Activated CD4-positive, alpha-beta memory T cell treated with anti-CD3 and anti-CD28 coated beads for 36 hours (primary cell): ENCODE measurements at places on chromosomes 4 and X. TPM values are rescaled to one million over a fixed set of nuclear protein-coding genes. Genes with fewer than 3 reads are reported as not detected.
A peak's percentile ranks its signal among the peaks of the same experiment; 100 is the strongest.

Gene CXorf65
- total RNA-seq, result 12.6 TPM

Gene SPON2
- 9.5 TPM for total RNA-seq

Gene MAGEA11
- total RNA-seq, result not detected

Gene TMEM47
- not detected for total RNA-seq

Gene LARP1B
- 25.5 TPM for total RNA-seq

Gene DCTD
- total RNA-seq, result 115 TPM

Gene MAML3
- total RNA-seq, result 0.76 TPM

Gene FGF2
- total RNA-seq, result 0.56 TPM

Gene CABS1
- not detected for total RNA-seq

Gene PLAC1
- not detected for total RNA-seq

Gene EMCN
- not detected for total RNA-seq

Gene PNMA6F
- not detected for total RNA-seq

Gene CLDN34
- total RNA-seq, result not detected

Gene SORBS2
- total RNA-seq, result not detected

Gene TRIM61
- 1.0 TPM for total RNA-seq

Gene GC
- total RNA-seq, result not detected

GRCh38 chr4:38532908-38533499 lies 131.0 kb upstream of the KLF3 start:
- DNase-seq, result no peak

DNA sequence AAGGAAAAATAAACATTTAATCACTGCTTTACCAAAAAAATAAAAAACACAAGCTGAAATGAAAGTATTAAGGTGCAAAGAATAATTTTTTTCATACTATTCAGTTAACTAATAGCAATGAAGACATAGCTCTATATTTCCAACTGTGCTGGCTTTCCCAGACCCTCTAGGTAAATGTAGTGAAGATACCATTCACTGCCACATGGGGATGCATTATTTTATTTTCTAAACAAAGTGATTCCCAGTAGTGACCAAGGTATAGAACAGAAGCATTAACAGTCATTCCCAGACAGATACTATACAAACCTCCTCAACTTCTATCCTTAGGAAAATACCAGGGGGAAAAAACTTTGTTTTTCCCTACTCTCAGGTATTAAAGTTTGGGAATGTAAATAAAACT lies 39.4 kb downstream of the ANTXR2 start:
- DNase-seq, result no peak

GRCh38 chr4:54439831-54440243 lies 210.7 kb downstream of the PDGFRA start:
- no peak for DNase-seq

GRCh38 chr4:152735396-152735859 lies 44.1 kb downstream of the TIGD4 start:
- no peak for DNase-seq

GRCh38 chr4:87608229-87608628 lies at the start of gene DSPP:
Gene DSPP (plus strand): TSS chr4:87608529. CDS start chr4:87610909, 2,380 bp downstream.
- no peak for DNase-seq

DNA sequence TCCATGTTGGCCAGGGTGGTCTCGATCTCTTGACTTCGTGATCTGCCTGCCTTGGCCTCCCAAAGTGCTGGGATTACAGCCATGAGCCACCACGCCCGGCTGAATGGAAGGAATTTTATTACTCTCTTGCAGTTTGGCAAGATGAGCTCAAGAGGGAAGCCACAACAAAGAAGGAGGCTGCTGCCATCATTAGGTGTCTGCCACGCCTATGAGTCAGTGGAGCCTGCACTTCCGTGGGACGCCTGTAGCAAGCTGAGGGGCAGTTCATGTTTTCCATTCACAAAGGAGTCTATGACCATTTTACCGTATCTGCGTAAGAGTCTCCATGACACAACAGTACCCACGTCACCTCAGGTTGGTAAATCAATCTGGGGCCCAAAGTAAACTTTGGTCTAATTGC lies 51.2 kb upstream of the CHRNA9 start:
- DNase-seq, result peak; percentile 92

DNA sequence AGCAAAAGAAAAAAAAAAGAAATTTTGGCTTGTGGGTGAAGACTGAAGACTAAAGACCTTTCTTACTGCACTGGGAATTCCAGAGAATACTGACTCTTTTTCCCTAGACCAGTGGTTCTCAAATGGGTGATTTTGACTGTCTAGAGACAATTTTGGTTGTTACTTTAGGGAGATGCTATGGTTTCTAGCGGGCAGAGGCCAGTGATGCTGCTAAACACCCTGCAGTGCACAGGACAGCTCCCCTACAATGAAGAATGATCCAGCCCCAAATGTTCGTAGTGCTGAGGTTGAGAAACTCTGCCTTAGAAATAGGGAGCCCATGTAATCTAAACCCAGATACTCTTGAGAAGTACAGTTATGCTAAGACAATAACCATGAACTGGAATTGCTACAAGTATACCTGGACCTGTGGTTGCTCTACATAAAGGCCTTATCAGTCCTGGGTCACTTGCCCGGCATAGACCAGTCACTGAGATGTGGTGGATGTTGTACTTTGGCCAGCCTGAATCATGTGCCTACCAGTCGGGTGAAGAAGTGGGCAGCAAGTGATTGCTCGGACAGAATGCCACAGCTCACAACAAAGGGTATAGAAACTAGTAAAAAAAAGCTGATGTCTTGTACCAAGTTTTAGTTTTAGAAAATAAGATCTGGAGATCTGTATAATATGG lies 16.0 kb downstream of the ARHGAP10 start:
- no peak for DNase-seq

- no peak for DNase-seq
Observed at GRCh38 chr4:10677796-10678497, 6.6 kb downstream of the CLNK start.

GRCh38 chr4:79300280-79300679 lies 25.6 kb downstream of the NAA11 start:
- DNase-seq, result no peak

DNA sequence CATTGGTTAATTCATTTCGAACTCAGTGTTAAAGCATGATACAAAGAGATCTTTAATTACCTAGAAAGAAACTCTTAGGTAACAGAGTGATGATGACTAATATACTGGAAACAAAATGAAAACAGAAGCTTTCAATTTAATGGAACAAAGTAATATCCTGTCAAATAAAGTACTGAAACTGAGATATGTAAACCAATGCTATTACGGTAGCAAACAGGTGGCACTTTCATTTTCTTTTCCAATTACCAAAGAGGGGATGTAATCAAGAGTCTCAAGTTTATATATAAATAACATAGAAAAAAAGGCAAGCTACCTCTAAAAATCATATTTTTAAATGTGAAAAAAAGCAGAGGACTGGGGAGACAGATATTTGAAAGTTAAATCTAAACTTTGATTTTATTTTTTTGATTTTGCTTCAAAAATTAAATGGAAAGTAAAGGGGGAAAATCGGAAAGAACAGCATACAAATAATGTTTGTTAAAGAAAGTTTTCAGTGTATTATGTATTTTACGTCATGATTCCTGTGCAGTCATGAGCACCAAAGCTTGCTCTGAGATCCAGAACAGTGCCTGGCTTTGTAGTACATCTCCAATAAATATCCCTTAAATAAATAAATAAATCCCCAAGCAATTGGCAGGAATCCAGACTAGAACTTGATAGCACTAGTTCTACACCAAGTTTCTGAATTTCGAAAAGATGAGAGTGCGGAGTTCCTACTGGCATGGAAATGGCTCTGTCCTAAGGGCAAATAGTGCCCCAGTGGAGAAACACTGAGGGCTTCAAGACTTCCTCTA lies 25.0 kb upstream of the RAPGEF2 start:
- DNase-seq, result no peak

- no peak for DNase-seq
Observed at GRCh38 chrX:109934434-109934833, 68.5 kb upstream of the TMEM164 start.

GRCh38 chr4:57191523-57192034 lies 81.4 kb upstream of the IGFBP7 start:
- DNase-seq, result no peak

- DNase-seq, result no peak
Observed at GRCh38 chr4:121977251-121978171, 25.7 kb upstream of the TRPC3 start.

- DNase-seq, result no peak
Observed at GRCh38 chr4:41712425-41712824, 36.1 kb downstream of the PHOX2B start.

- DNase-seq, result no peak
Observed at GRCh38 chr4:113810906-113811305, 49.4 kb upstream of the CAMK2D start.

GRCh38 chr4:171582961-171583581 lies 230.1 kb upstream of the GALNTL6 start:
- DNase-seq, result no peak

GRCh38 chr4:89077761-89078160 lies 20.8 kb upstream of the FAM13A start:
- DNase-seq, result no peak

DNA sequence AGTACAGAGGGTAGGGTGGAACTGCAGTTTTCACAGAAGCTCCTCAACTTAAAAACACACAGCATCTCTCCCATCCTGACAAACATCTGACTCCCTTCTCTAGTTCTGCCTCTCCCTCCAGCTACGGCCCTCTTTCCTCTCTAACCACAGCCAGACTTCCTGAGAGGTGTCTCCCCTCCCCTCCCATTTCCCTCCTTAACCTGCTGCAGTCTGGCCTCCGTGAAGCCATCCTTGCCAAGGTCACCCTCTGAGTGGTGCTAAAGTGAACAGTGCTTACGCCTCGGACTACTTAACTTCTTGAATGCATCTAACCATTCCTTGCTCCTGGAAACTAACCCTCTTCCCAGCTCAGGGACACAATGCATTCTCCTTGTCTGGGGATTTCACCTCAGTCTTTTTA lies 53.3 kb downstream of the RTL5 start:
- no peak for DNase-seq

- no peak for DNase-seq
Observed at GRCh38 chr4:4590546-4590945, 48.7 kb upstream of the STX18 start.

DNA sequence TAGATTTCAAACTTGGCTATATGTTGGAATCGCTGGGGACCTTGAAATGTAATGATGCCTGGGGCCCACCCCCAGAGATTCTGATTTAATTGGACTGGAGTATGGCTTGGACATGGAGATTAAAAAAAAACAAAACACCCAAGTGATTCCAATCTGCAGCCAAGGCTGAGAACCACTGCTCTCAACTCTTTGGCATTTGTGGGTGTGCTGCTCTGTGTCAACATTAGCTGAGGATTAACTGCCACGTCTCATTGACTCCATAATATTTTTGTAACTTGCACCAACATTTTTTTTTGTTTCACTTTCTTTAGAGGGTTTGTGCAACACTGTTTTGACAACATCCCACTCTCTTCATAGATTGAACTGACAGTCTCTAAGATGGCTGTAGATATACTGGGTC lies 41.1 kb upstream of the PDK3 start:
- no peak for DNase-seq

DNA sequence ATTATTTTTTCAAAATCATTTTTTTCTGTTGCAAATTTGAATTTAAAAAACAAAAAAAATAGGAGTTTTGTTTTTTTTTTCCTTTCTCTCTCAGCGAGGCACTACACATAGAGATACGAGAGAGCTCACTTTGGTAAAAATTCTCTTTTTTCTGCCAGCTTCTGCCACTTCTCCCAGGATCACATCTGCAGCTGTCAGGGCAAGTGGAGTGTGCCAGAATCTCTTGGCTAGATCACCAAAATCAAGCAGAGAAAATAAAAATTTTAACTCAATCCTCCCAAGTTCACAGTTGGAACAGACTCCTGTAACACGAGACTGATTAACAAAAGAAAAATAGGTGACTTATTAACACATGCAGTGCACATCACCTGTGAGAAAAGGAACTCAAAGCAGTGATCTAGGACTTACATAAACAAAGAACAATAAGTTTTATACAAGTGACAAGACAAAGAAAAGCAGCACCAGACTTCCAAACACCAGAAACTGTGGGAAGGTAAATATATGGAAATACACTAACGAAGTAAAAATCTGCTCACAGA lies 213.2 kb upstream of the ZFP42 start:
- DNase-seq, result no peak
